ENCODE measurements at places on chromosomes 2 and 18.

DNA sequence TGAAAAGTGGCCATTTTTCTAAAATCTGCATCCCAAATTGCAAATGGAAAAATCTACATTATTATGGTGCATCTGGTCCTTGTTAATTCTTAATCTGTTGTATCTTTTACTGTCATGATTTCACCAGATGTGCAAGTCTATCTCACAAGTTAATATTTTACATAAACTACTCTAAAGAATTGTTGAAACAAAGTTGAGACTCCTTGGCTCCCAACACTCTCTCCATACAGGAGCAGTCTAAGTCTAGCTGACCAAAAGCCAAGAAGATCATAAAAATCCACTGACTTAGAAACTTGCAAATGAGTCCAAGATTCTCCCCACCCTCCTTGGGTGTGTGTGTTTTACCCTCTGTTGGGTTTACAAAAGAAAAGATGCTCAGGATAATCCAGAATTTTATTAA lies 85.1 kb downstream of the NCKAP5 start:
- DNase-seq = no peak

GRCh38 chr2:98091738-98092137 lies 4.8 kb downstream of the VWA3B start:
- no peak for DNase-seq

DNA sequence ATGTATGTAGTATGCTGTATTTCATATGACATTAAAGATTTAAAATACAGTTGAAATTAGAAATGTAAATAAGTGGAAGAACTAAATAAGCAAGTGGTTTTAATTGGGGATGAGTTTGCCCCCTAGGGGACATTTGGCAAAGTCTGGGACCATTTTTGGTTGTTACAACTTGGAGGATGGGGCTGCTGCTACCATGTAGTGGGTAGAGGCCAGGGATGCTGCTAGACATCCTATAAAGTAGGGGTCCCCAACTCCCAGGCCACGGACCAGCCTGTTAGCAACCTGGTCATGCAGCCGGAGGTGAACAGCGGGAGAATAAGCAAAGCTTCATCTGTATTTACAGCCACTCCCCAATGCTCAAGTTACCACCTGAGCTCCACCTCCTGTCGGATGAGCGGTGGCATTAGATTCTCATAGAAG lies 27.9 kb upstream of the ASNSD1 start:
- DNase-seq = no peak

GRCh38 chr2:137930146-137930545 lies 34.1 kb upstream of the HNMT start:
- no peak for DNase-seq

DNA sequence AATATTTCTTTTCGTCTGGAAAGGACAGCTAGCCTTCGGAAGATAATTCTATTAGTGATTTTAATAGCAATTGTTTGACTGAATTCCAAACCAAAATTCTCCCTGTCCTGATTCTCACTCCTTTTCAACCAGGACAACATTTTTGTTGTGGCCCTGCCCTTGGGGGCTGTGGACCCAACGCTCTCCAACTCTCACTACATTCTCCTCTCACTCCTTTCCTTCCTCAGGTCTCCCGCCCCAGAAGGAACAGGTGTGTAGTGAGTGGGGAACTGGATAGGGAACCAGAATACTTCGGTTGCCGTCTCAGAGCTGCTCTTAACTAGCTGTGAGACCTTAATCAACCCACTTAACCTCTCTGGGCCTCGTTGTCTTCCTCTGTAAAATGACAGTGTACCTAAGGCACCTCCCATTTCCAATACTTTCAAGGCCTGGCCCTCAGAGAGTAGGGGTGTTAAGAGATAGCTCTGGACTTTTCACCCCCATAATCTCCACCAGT lies 638 bp upstream of the ADD2 start:
- no peak for DNase-seq

GRCh38 chr2:232418056-232418455 lies 11.4 kb downstream of the ALPG start:
- no peak for DNase-seq
